ENCODE measurements at places on chromosomes 6 and 20. TPM values are rescaled to one million over a fixed set of nuclear protein-coding genes. Genes with fewer than 3 reads are reported as not detected.

- no peak for DNase-seq
Observed at GRCh38 chr20:10381477-10381876, 52.5 kb downstream of the MKKS start.

GRCh38 chr20:44157061-44157460 lies 29.9 kb downstream of the JPH2 start:
- no peak for DNase-seq

Gene ANKRD66
- total RNA-seq: not detected

Gene SNX21
- total RNA-seq: 20.8 TPM

Gene DEFB124
- not detected for total RNA-seq

Gene CDH4
- total RNA-seq: 7.5 TPM

GRCh38 chr6:127267646-127268625 lies 1.3 kb downstream of the RNF146 start:
- no peak for DNase-seq

Gene PACSIN1
- not detected for total RNA-seq

- DNase-seq: no peak
Observed at GRCh38 chr20:63082939-63083735, 76.4 kb upstream of the BHLHE23 start.

Measured in pulmonary artery endothelial cell (primary cell).